ENCODE measurements at places on chromosomes 5 and 9. TPM values are rescaled to one million over a fixed set of nuclear protein-coding genes. Genes with fewer than 3 reads are reported as not detected.

GRCh38 chr9:68678430-68678829, 26.6 kb upstream of the PIP5K1B start:
- no peaks in the 10 kb centered on the region for H3K36me3 ChIP-seq
- H3K4me3 ChIP-seq, result no peak overlapping the region
- H3K4me1 ChIP-seq, result no peaks in the 10 kb centered on the region
- peak; percentile 11 for DNase-seq

Gene CRB2
- total RNA-seq, result 0.04 TPM

GRCh38 chr9:20478786-20479185, 143.5 kb downstream of the MLLT3 start:
- DNase-seq, result peak; percentile 77
- H3K4me3 ChIP-seq, result no peak overlapping the region
- peak overlapping the region; percentile 72 for H3K27ac ChIP-seq
- no peaks in the 10 kb centered on the region for H3K27me3 ChIP-seq
- H3K36me3 ChIP-seq, result no peaks in the 10 kb centered on the region

Gene SOHLH1
- not detected for total RNA-seq

DNA sequence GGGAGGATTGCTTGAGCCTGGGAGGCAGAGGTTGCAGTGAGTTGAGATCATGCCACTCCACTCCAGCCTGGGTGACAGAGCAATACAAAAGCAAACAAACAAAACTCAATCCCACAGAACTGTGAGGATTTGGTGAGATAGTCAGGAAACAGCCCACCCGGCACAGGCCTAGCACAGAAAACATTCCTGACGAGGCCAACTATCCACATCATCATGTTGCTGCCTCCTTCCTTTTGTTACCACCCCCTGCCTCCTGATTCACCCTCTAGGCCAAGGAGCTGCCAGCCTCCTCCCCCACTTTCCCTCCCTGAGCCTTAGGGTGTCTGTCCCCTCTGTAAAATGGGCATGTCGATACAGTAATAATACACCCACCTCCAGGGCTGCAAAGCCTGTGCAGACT, 39.0 kb downstream of the STK10 start:
- no peak overlapping the region for H3K27ac ChIP-seq
- H3K27me3 ChIP-seq, result no peaks in the 10 kb centered on the region
- H3K36me3 ChIP-seq, result peaks cover 12% of the 10 kb centered on the region
- no peak overlapping the region for H3K4me3 ChIP-seq

Gene S1PR3
- total RNA-seq, result 14.7 TPM

DNA sequence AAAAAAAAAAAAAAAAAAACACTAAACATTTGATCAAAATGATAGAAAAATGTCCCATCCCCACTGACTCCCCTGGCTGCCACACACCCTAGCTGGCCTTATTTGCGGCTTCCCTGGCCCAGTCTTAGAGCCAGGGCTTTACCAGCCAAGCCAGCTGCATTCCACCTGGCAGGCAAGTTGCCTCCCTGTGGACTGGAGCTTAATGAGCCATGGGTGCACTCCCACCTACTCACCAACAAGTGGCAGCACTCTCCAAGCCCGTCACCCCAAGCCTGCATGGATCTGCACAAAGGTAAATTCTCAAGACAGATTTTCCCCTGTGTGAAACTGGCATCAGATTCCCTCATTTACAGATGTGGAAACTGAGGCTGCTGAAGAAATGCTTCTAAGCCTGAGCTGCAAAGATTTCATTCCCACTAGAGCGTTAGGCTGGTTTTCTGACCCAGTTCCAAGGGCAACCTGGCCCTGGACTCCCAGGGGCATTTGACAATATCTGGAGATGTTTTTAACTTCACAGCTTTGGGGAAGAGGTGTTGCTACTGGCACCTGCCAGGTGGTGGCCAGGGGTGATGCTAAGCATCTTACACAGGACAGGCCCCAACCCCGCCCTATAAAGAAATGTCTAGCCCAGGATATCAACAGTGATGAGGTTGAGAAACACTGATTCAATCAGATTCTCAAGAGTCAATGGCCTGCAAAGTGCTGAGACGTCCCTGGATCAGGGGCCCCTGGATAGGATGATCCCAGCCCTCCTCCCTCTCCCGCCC, 21.9 kb upstream of the VDAC1 start:
- DNase-seq, result no peak
- H3K27me3 ChIP-seq, result peaks cover 2% of the 10 kb centered on the region
- no peaks in the 10 kb centered on the region for H3K4me1 ChIP-seq
- H3K4me3 ChIP-seq, result no peak overlapping the region
- no peaks in the 10 kb centered on the region for H3K36me3 ChIP-seq
- no peak overlapping the region for H3K27ac ChIP-seq

GRCh38 chr9:83287021-83287420, 224.1 kb upstream of the RASEF start:
- peaks cover 25% of the 10 kb centered on the region for H3K4me1 ChIP-seq
- H3K27me3 ChIP-seq, result no peaks in the 10 kb centered on the region
- no peak for DNase-seq

DNA sequence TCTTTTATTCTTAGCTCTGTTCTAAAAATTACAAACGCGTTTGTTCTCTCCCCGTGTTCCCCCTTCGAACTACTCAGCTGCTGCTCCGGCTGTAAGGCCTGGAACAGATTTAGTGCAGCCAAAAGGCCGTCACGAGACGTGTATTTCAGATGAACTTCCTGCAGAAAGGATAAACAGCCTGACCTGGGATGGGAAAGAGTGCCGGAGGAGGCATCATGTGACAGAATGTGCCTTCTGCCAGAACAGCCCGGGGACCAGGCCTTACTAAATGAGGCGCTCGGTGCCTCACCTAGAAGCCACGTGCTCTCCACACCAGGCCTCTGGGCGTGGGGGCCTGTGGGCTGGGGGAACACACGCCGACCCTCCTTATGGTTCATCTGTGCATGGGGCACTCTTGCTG, 94.7 kb downstream of the PPARGC1B start:
- H3K27me3 ChIP-seq, result no peaks in the 10 kb centered on the region
- H3K4me3 ChIP-seq, result no peak overlapping the region
- H3K4me1 ChIP-seq, result peaks cover 75% of the 10 kb centered on the region
- H3K36me3 ChIP-seq, result peaks cover 9% of the 10 kb centered on the region

- no peaks in the 10 kb centered on the region for H3K36me3 ChIP-seq
- H3K27ac ChIP-seq, result no peak overlapping the region
- H3K4me3 ChIP-seq, result no peak overlapping the region
- no peaks in the 10 kb centered on the region for H3K4me1 ChIP-seq
- no peak for DNase-seq
- no peaks in the 10 kb centered on the region for H3K27me3 ChIP-seq
Measured at GRCh38 chr5:131814990-131815389, 18.2 kb upstream of the FNIP1 start.
